Neural progenitor cell (in vitro differentiated cells): ENCODE measurements at places on chromosomes 3 and 15.

DNA sequence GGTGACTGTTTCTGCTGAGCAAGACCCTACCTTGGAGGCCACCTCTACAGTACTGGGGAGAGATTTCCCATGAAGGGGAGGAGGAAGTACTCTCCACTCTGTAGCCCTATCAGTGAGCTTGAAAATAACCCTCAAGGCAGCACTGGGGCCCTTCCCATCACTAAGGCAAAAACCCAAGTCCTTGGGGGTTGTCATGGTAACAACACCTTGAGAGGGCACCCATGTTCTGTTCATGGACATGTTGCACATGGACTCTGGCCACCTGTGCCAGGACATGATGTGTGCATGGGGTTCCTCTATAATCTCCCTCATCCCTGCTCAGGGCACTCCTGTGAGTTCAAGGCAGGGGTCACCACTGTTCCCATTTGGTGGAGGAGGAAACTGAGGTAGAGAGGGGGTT, 10.9 kb upstream of the CDC25A start:
- no peak for DNase-seq

DNA sequence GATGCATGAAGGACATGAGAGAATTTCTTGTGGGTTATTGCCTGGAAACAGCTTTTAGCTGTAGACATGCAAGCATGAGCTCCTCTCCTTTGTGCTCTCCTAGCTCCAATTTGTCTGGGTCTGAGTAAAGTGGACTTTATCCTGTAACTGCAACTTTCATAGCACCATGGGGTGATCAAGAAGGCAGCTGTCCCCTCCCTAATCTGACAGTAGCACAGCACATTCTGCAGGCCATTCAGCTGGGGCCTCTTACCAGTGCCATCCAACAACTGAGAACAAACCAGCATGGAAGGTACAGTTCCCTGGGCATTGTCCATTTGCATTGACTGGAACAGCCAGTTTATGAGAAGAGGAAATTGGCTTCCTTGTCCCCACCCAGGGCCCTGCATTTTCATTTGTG, 7.7 kb upstream of the RAB27A start:
- no peak for DNase-seq

DNA sequence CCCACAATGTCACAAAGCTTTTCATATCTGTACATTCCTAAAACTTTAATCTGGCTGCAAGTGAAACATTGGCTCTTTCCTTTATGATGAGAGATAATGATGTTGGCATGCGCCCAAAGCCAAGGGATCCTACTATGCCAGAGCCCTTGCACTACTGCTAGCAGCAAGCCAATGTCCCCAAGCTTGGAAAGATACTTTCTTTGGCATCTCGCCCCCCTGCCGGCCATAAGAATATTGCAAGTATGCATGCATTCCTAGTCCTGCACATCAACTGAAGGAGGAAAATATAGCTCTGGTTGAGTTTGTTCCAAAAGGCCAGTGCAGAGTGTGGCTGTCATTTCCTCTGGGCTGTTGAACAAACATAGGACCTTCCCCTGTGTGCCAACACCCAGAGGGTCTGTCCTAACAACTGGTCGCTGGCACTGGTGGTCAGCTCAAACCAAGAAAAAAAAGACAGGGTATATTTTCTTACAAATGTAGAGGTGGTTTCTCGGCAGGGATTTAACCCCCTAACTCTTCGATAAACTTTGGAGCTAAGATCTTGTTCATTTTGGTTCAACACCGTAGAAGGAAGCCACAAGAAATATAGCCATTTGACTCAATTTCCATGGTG, 120.9 kb upstream of the ZBED2 start:
- DNase-seq: peak; percentile 13

DNA sequence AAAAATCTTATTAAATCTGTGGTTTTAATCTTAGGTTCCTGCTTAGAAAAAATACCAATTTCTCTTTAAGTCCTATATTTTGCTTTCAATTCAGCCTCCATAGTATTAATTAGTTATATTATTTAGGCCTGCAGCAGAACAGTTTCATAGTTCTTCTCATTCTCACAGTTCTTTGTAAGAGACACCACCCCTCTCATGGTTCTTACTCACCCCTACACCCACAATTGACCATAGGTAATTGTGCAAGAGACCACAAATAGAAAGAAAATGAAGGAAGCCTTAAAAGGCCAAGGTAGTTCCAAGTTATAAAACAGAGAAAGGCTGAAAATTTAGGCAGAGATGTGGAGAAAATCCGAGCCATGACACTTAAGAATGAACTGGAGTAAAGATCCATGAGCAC, 415.3 kb downstream of the TIGIT start:
- no peak for DNase-seq

- no peak for DNase-seq
These were observed 99.8 kb downstream of the TMEM108 start for GRCh38 chr3:133138017-133138416.
